ENCODE measurements at places on chromosomes 16 and 17.

DNA sequence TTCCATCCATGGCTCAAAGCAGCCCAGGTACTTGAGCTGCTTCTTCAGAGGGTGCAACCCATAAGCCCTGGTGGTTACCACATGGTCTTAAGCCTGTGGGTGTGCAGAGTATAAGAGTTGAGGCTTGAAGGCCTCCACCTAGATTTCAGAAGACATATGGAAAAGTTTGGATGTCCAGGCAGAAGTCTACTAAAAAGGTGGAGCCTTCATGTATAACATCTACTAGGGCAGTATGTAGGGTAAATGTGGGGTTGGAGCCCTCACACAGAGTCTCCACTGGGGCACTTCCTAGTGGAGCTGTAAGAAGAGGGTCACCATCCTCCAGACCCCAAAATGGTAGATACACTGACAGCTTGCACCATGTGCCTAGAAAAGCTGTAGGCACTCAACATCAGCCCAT, 120.9 kb downstream of the HS3ST3A1 start:
- no peak for DNase-seq

DNA sequence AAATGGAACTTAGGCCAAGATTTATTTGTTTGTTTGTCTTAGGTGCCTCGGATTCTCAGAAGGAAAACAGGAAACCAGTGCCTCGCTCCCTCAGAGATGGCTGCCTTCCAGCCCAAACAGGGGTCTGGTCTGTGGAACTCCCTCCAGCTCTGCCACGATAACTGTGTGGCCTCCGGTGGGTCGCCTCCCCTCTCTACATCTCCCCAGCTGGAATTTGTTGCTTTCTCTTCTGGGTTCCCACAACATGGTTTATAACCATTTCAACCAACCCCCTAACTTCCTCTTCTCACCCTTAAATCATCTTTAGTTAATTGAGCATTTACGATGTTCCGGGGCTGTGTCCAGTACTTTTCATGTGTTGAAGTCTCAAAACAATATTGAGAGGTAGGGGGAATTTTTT, 30.9 kb upstream of the PLLP start:
- DNase-seq = no peak

DNA sequence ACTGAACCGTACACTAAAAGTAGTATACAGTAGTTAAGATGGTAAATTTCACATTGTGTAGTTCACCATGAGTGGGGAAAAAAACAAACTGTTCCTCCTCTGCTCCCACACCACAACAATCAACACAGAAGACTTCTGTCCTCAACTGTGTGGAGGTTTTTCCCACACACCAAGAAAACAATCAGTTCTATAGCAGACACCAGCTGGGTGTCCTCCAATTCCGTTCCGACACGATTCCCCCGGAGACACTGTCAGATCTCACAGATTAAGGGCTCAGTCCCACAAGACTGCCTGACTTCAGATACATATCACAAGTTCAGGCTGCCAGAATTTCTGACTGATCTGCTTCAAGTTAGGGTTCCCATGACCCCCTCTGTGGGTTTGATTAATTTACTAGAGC, 31.8 kb downstream of the BBS2 start:
- no peak for DNase-seq

GRCh38 chr17:80751946-80752581, 207.4 kb downstream of the RPTOR start:
- no peak for DNase-seq

GRCh38 chr16:64434526-64435069, 687.3 kb downstream of the CDH11 start:
- no peak for DNase-seq

- DNase-seq = no peak
Observed at GRCh38 chr16:20611350-20611902, 35.3 kb upstream of the ACSM2B start.

DNA sequence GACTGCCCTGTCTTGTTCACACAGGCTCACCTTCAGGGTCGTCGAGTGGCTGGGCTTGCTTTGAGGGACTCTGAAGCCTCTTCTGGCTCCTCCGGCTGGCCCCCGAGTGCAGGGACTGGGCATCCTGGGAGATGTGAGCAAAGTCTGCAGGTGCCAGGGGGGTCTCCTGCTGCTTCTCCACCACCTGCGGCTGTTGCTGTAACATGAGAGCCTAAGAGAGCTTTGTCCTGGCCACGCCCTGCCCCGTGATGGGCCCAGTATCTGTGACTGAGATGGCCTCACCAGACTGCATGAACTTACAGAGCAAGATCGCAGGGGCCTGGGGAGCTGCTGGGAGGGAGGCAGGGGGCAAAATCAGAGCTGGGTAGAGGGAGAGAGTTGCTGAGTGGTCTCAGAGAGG, 12.5 kb downstream of the ERN2 start:
- DNase-seq = no peak
